GM13977 (cell line): ENCODE measurements at places on chromosomes 2 and 18.

GRCh38 chr2:129784486-129784885 is 195.0 kb upstream of the RAB6C start:
- no peak for DNase-seq

DNA sequence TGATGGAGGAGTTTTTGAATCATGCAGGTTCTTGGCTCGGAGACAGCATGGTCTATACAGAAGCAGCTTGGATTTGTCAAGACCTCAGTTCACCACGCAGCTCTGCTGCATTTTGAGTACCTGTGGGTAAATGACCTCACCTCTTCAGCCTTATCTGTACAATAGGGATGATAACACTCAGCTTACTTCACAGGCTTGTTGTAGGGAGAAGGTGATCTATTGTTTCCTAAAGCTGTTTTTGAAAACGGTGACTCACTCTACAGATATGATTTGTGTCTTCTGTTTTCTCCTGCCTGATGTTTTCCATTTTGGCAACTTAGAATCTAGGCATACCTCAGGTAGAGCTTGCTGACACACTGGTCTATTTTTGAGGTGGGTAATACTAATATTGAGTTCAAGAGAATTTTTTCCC is 80.3 kb downstream of the FMNL2 start:
- no peak for DNase-seq

DNA sequence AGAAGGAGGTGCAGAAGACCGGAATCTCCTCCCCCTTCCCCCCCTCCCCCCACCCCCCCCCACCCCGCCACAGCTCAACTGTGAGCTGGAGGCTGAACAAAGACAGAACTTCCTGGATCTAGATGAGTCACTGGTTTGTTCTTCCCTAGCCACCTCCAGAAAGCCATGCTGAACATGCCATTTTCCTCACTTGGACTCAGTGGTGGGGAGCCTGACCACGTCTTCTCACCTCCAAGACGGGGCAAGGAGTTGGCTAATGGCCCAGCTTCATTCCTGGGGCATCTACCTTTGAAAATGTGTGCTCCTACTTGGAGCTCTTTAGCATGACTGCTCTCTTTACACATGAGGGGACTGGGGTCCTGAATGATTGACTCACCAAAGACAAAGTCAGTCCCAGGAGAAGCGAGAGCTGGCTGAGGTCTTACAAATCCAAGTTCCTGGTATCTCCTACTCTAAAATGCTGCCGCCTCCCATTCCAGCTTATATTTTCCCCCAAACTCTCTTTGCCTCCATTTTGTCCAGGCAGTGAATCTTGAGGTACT is 22.6 kb upstream of the FZD5 start:
- peak; percentile 30 for DNase-seq

GRCh38 chr2:99032001-99032400 is 96.0 kb upstream of the CRACDL start:
- no peak for DNase-seq

- no peak for DNase-seq
Observed at GRCh38 chr2:239299218-239299939, 101.4 kb downstream of the HDAC4 start.

DNA sequence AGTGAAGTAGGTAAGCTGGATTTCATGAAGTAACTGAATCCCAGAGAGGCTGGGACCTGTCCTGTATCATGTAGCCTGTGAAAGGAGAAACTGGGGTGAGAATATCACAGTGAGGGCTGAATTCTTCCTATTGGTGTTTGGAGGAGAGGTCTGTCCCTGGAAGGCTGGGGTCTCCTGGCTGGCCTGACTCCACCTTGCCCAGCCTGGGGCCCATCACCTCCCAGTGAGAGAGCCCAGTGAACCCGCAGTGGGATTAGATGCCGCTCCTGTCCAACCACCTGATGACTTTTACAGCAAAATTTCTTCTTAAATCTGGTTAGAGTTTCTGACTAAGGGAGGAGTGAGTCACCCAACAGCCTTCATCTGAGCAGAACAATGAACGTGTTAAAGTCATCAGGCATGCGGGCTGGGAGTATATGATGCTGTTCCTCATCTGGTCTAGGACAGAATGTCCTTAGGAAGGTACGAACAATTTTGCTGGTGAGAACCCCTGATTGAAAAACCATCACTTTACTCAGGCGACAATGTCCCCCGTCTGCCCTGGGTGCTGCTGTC is 152.9 kb downstream of the LPIN1 start:
- no peak for DNase-seq
